Esophagus muscularis mucosa (tissue), 4 donors: ENCODE measurements at places on chromosomes 12 and 14. TPM values are rescaled to one million over a fixed set of nuclear protein-coding genes. Genes with fewer than 3 reads are reported as not detected.

The ARHGEF25 gene
- 77.7 TPM for total RNA-seq

The KRT81 gene
- not detected for total RNA-seq

The CLEC2A gene
- not detected for total RNA-seq

The AICDA gene
- total RNA-seq: not detected

The LAG3 gene
- total RNA-seq: 2.9 TPM

GRCh38 chr12:85138833-85139232, 102.7 kb downstream of the LRRIQ1 start:
- no peaks in the 10 kb centered on the region for H3K27me3 ChIP-seq
- no peak for DNase-seq
- H3K4me1 ChIP-seq: no peaks in the 10 kb centered on the region
- H3K4me3 ChIP-seq: no peak overlapping the region
- H3K36me3 ChIP-seq: no peaks in the 10 kb centered on the region

- no peak for DNase-seq
- H3K36me3 ChIP-seq: no peaks in the 10 kb centered on the region
- H3K4me3 ChIP-seq: no peak overlapping the region
- H3K4me1 ChIP-seq: peaks cover 15% of the 10 kb centered on the region
- no peaks in the 10 kb centered on the region for H3K27me3 ChIP-seq
Observed at GRCh38 chr12:108101605-108102175, 27.4 kb upstream of the WSCD2 start.

- no peaks in the 10 kb centered on the region for H3K36me3 ChIP-seq
- no peak overlapping the region for H3K4me3 ChIP-seq
Observed at GRCh38 chr12:43107026-43107775, 444.8 kb downstream of the ADAMTS20 start.

GRCh38 chr12:83630526-83630925, 943.8 kb downstream of the TMTC2 start:
- no peak overlapping the region for H3K4me3 ChIP-seq
- no peaks in the 10 kb centered on the region for H3K4me1 ChIP-seq
- no peaks in the 10 kb centered on the region for H3K27me3 ChIP-seq
- no peak for DNase-seq
- H3K27ac ChIP-seq: no peak overlapping the region

- H3K27me3 ChIP-seq: no peaks in the 10 kb centered on the region
- no peak overlapping the region for H3K27ac ChIP-seq
- no peaks in the 10 kb centered on the region for H3K4me1 ChIP-seq
- no peaks in the 10 kb centered on the region for H3K36me3 ChIP-seq
Observed at GRCh38 chr14:101027291-101027690, 123.8 kb upstream of the RTL1 start.

DNA sequence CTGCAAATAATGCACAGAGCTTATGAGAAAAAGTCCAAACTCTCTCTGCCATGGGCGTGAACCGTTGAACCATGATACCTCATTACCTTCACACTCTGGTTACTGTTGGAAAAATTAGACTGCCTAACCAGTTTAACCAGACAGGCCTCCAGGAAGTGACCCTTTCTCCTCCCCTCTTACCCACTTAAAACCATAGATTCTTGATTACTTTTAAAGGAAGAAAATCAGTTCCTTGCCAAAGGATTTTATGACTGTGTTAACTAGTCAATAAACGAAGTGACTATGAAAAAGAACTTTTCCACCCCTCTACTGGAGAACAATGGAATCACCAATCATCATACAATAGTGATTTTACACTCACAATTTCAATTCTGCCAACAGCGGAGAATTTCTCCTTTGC, 254.0 kb upstream of the ATP2B1 start:
- H3K4me3 ChIP-seq: no peak overlapping the region
- H3K27ac ChIP-seq: no peak overlapping the region
- H3K36me3 ChIP-seq: no peaks in the 10 kb centered on the region
- H3K27me3 ChIP-seq: no peaks in the 10 kb centered on the region
- no peak for DNase-seq

- no peaks in the 10 kb centered on the region for H3K27me3 ChIP-seq
- H3K27ac ChIP-seq: no peak overlapping the region
- H3K4me1 ChIP-seq: no peaks in the 10 kb centered on the region
- no peak overlapping the region for H3K4me3 ChIP-seq
- DNase-seq: no peak
- no peaks in the 10 kb centered on the region for H3K36me3 ChIP-seq
Observed at GRCh38 chr12:54161481-54162437, 27.0 kb downstream of the SMUG1 start.

- no peak overlapping the region for H3K27ac ChIP-seq
- H3K4me1 ChIP-seq: no peaks in the 10 kb centered on the region
- no peaks in the 10 kb centered on the region for H3K27me3 ChIP-seq
- no peaks in the 10 kb centered on the region for H3K36me3 ChIP-seq
- H3K4me3 ChIP-seq: no peak overlapping the region
- DNase-seq: no peak
Observed at GRCh38 chr12:117499759-117500485, 138.5 kb upstream of the NOS1 start.

- DNase-seq: no peak
- H3K4me1 ChIP-seq: no peaks in the 10 kb centered on the region
- H3K27ac ChIP-seq: no peak overlapping the region
- H3K27me3 ChIP-seq: no peaks in the 10 kb centered on the region
Observed at GRCh38 chr14:91744068-91744480, 12.2 kb upstream of the CATSPERB start.

GRCh38 chr12:7784701-7785100, 4.5 kb upstream of the NANOG start:
- H3K36me3 ChIP-seq: no peaks in the 10 kb centered on the region
- DNase-seq: no peak
- no peak overlapping the region for H3K4me3 ChIP-seq

DNA sequence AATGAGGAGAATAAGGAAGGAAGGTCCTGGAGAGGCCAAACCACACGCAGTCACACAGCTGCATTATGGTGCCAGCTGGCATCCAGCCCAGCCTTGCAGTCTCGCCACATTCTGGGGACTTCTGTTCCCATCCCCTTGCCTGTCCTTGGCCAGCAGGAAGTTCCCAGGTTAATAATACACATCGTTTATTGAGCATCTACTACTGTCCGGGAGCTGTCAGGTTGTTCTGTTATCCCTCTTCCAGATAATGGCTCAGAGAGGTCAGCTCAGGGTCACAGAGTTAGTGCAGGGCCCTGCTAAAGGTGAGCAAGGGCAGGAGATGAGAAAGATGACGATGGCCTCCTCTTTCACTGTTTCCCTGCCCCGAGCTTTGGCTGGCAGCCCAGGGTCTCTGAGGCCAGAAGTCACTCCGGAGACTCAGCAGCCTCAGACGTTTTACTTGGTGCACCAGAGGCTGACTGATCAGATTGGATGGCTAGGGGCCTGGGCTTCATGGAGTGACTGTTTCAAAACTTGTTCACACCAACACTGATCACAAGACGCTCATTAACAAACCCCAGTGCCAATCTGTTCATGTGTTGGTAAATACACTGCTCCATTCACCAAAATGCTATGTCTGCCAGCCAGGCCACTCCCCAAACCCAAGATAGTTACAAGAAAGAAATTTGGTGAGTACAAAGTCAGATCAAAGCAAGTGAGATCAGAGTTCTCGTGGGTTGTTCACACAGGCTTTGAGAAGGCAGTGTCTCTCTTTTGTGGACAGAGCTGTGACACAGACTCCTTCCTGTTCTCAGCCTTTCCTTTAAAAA, 79.2 kb downstream of the B4GALNT3 start:
- H3K27ac ChIP-seq: no peak overlapping the region
- H3K36me3 ChIP-seq: no peaks in the 10 kb centered on the region
- DNase-seq: no peak
- H3K27me3 ChIP-seq: no peaks in the 10 kb centered on the region
- peaks cover 10% of the 10 kb centered on the region for H3K4me1 ChIP-seq

DNA sequence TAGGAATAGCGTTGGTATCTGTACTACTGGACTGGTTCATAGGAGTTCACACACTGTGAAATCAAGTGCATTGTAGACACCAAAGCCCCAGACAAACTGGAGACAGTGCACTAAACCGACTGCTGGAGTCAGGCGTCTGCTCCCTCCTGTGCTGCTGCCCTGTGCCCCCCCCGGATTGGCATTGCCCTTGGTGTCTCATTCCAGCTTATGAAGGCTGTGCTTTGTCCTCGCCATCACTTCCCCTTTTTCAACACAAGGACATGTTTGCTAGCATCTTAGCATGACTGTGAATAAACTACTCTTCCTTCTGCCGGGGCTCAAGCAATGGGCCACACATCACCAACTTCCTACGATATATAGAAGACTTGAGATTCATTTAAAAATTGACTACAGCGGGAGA, 84.0 kb downstream of the TMCC3 start:
- no peaks in the 10 kb centered on the region for H3K27me3 ChIP-seq
- H3K4me1 ChIP-seq: peaks cover 18% of the 10 kb centered on the region
- H3K27ac ChIP-seq: no peak overlapping the region
- H3K4me3 ChIP-seq: no peak overlapping the region
- peaks cover 26% of the 10 kb centered on the region for H3K36me3 ChIP-seq

GRCh38 chr14:34711796-34712712, 2.3 kb downstream of the CFL2 start:
- DNase-seq: no peak
- H3K27ac ChIP-seq: peak overlapping the region; percentile 99
- peaks cover 17% of the 10 kb centered on the region for H3K4me1 ChIP-seq
- H3K36me3 ChIP-seq: peaks cover 12% of the 10 kb centered on the region
- H3K4me3 ChIP-seq: peak overlapping the region; percentile 95

- H3K36me3 ChIP-seq: no peaks in the 10 kb centered on the region
- peak overlapping the region; percentile 13 for H3K27ac ChIP-seq
- no peaks in the 10 kb centered on the region for H3K4me1 ChIP-seq
- H3K4me3 ChIP-seq: no peak overlapping the region
Observed at GRCh38 chr12:69553628-69554248, 31.5 kb upstream of the CCT2 start.

DNA sequence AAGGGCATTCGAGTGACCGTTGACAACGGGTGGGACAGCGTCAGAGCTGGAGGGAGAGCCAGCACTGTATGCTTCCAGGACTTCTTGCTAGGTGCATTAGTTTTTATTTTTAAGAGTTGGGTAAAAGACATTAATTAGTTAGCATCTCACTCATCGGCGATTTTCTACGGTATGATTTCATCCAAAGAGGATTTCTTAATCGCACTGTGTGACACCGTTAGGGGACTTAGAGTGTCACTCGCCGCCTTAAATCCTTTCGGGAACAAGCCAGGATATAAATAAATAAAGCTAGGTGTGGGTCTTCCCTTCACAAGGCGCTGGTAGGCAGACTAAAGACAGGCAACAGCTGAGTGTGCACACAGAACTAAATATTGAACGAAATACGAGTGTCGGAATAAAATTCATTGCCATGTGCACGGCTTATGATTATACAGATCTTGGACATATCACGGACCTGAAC, 869 bp upstream of the NOVA1 start:
- H3K4me1 ChIP-seq: no peaks in the 10 kb centered on the region
- DNase-seq: no peak
- H3K27me3 ChIP-seq: no peaks in the 10 kb centered on the region
- H3K27ac ChIP-seq: peak overlapping the region; percentile 95
- peak overlapping the region; percentile 84 for H3K4me3 ChIP-seq

DNA sequence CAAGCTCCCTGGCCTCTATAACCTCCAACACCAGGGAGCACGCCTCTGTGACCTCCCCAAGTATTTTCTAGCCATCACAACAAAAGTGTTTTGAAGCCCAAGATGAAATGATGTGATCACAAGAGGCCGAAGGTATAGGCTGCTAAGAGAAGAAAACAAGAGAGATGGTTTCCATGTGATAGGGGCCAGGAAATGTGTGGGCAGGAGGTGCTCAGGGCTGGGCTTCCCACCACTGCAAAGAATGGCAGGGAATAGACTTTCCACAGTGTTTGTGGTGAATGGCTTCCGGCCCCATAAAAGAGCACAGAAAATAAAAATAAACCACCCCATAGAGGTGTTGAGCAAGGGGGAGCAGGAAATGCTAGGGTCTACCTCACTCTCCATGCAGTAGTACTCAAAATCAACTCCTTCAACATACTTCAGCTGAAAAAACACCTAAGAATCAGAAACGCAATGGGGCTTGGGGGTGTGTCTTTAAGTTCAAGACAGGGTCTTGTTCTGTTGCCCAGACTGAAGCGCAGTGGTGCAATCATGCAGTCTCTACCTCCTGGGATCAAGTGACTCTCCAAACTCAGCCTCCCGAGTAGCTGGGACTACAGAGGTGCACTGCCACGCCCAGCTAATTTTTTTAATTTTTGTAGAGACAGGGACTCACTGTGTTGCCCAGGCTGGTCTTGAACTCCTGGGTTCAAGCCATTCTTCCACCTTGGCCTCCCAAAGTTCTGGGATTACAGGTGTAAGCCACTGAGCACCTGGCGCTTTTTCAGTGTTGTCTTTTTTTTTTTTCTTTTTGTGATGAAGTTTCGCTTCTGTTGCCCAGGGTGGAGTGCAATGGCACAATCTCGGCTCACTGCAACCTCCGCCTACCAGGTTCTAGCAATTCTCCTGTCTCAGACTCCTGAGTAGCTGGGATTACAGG, 27.1 kb downstream of the DAD1 start:
- H3K27ac ChIP-seq: peak overlapping the region; percentile 73
- peaks cover 72% of the 10 kb centered on the region for H3K4me1 ChIP-seq
- no peak overlapping the region for H3K4me3 ChIP-seq
- H3K36me3 ChIP-seq: peaks cover 27% of the 10 kb centered on the region
- H3K27me3 ChIP-seq: no peaks in the 10 kb centered on the region

DNA sequence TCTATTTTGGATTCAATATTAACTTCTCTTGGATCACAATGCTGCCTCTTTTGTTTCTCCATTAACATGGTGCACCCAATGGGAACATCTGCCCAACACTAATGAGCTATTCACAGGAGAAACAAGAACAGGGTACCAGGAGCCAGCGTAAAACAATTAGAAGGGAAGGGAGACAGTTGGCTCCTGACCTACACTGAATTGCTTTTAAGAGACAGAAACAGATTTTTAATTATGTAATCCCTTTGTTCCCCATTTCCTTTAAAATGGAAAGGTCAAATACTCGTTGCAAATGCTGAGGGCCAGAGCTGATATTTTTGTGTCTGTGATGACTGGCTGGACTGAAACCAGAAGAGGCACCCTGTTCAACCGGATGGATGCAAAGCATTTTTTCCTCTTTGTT, 108.3 kb downstream of the SEC23A start:
- H3K4me1 ChIP-seq: peaks cover 8% of the 10 kb centered on the region
- no peak for DNase-seq
- H3K27me3 ChIP-seq: no peaks in the 10 kb centered on the region
- H3K27ac ChIP-seq: no peak overlapping the region

GRCh38 chr12:32032205-32032810, 73.1 kb downstream of the RESF1 start:
- no peak for DNase-seq
- H3K36me3 ChIP-seq: no peaks in the 10 kb centered on the region
- no peak overlapping the region for H3K27ac ChIP-seq
- no peaks in the 10 kb centered on the region for H3K27me3 ChIP-seq
- H3K4me3 ChIP-seq: no peak overlapping the region

DNA sequence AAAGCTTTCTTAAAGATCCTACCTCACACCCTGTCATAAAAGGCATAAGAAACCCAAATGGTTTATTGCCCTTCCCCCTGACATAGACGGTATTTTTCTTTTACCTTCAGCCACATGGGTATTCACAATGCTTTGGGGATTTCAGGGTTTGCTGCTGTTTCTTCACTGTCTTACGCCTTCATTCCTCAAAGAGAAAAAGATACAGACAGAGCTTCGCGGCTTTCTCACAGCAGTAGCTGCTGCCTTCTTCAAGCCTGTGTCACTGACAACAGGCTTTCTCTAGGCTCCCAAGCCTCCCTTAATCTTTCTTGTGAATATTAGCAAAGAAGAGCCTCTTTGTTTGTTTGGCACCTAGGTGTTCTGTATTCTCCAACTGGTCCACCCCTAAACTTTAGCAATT, 197.4 kb upstream of the ARID2 start:
- no peak for DNase-seq
- H3K4me1 ChIP-seq: no peaks in the 10 kb centered on the region
- no peaks in the 10 kb centered on the region for H3K27me3 ChIP-seq
- H3K27ac ChIP-seq: no peak overlapping the region
- no peaks in the 10 kb centered on the region for H3K36me3 ChIP-seq
- H3K4me3 ChIP-seq: no peak overlapping the region
